ENCODE measurements at places on chromosomes 1 and 21. TPM values are rescaled to one million over a fixed set of nuclear protein-coding genes. Genes with fewer than 3 reads are reported as not detected.

GRCh38 chr1:118335331-118335732 is 150.3 kb upstream of the SPAG17 start:
- DNase-seq, result no peak

DNA sequence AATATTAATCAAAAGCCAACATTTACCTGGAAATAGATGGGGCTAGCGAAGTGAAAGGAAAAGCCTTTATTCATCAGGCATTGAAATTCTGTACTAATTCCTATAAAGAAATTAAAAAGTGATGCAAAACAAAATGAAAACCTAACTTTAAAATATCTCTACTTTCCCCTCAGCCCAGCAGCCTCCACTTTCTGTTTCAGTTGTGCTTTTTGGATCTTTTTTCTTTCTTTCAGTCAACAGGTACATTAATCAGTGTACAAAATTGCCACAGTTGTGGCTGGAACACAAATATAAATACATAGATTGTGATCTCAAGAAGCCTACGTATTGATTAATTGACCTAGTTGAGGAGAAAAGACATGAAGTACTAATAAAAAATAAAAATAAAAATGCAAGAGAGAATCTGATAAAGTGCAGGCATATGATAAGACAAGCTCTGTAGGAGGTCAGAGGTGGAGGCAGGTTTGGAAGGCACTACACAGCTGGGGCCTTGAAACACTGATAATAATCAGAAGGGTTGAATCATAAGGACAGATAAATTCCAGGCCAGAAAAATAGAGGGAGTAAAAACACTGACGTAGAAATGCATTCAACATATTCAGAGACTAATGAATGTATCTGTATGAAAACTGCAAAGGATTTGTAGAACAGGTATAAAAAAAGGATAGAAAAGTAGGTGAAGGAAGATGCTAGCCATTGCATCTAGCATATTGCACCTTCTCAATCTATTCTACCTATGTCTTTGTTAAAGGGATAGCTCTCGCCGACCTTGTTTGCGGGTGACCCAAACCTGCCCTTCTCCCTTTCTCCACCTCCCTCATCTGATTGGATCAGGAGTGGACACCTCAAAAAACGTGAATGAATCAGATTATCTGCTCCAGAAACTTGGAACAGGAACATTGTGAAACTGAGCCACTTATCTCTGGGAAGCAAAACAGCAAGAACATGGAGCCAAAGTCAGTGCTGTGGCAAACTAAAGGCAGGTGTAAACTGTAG is 607.8 kb upstream of the ADGRL2 start:
- no peak for DNase-seq

DNA sequence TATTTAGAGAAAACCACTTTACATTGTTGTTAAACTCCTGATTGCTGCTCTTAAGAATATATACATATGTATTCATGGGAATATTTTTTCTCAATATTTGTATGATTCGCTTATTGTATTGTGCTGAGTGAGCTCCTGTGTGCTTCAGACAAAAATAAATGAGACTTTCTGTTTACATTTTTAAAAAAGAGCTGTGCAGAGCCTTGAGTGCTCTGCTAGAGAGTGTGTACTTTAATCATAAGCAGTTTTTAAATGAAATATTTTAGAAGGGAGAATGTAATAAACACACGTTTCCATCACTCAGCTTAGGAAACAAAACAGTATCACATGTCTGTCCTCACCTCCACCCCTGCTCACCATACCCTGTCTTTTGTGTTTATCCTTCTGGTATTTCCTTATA is 9.7 kb downstream of the PTPN14 start:
- no peak for DNase-seq

DNA sequence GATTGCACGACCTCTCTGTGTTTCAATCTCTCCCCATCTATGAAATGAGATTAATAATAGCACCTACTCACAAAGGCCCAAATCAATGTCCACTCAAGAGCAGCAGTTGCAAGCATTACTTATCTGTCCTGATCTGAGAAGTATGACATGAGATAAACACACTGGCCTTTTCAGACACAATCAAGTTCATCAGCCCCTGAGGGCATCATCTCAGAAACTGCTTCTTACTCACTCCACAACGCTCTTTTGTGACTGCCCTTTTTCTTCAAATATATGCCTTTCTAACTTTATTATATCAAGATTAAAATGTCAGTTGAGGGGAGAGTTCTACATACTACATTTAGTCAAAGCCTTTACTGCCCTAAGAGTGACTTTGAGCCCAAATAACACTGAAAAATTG is 371.9 kb upstream of the SPAG17 start:
- no peak for DNase-seq

- no peak for DNase-seq
Measured at GRCh38 chr21:37032877-37033471, 26.5 kb downstream of the RIPPLY3 start.

GRCh38 chr1:163436140-163436812 is 114.5 kb downstream of the NUF2 start:
- DNase-seq, result no peak

DNA sequence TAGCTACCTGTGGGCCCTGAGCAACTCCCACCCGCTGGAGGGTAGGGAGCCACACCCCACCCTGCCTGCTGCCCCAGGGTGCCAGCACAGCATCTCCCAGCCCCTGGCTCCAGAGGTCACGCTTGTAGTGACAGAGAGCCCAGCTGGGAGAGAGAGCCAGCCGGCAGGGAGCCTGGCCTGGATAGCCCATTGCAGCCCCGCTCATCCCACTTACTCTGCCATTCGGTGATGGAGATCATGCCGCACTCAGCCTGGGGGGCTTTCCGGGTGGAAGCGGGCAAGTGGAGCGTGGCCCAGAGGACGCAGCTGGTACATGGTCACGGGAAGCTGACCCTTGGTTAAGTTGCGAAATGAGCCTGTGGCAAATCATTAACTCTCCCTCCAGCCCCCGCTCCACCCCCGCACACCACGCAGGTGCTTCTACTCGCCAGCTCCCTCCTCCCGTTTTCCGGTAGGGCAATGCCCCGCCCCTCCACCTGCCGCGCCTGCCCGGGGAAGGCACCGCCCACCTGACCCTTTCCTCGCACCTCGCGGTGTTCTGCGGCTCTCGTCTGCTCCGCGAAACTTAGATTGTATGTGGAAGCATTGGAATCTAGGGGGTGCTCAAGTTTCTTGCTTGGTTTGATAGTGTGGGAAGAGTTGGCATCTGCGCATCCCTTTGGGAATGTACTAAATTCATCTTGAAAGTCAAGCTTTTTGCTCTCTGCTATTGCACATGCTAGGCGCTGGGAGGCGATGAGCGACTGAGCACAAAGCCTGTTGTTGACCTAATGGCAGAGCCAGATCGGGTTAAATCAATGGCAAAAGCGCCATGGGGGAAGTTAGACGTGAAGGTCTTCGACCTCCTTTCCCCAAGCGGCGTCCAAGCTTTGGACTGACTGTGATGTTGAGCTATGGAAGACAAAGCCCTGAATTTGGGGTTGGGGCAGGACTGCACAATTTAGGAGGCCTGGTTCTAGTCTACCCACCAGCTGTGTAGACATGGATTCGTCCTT is at the start of gene GOLT1A:
TSS of gene GOLT1A (minus strand) at position 321 of the 995 bp plus-strand sequence. CDS start at position 239, 82 bp downstream.
- DNase-seq, result peak; percentile 83

GRCh38 chr21:34933609-34934335 is 115.3 kb downstream of the RUNX1 start:
- DNase-seq, result no peak

- no peak for DNase-seq
Measured at GRCh38 chr1:116832308-116832931, 77.3 kb upstream of the PTGFRN start.

- DNase-seq, result no peak
Measured at GRCh38 chr1:54331091-54331772, 75.0 kb downstream of the SSBP3 start.

DNA sequence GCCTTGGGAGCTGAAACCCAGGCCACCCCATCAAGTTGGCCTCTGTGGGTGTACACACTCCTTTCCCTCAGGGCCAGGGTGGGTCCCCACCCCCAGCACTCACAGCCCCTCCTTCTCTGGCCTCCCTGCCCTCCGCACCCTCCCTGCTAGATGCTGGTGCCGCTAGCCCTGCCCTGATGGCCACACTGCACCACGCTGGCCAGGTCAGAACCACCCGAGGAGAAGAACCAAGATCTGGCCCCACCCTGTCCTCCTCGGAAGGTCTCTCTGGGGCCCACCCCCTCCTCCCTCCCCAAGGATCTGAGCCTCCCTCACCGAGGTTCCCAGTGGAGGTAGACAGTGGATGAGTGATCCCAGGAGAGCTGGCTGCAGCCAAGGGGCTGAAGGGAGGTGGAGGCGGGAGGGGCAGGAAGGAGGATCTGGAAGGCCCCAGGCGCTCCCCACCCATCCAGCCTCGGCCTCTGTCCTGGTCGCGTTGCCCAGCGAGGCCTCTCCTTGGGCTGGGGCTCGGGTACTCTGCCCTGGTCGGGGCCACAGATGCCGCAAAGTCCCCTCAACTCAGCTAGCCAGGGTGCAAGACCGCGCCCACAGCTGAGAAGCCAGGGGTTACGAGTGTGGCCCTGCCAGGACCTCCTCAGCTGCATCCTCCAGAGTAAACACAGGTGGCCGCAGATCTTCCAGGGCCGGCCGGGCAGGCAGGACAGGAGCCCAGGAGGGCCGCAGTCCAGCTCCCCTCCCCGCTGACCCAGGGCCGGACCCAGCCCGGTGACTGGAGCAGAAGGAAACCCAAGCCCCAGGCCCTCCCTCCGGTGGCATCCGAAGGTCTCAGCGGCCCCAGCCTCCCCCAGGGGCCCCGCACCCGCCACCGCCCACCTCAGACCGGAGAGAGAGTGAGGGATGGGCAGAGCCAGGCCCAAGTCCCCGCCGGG is 5.2 kb downstream of the B3GALT6 start:
- no peak for DNase-seq

DNA sequence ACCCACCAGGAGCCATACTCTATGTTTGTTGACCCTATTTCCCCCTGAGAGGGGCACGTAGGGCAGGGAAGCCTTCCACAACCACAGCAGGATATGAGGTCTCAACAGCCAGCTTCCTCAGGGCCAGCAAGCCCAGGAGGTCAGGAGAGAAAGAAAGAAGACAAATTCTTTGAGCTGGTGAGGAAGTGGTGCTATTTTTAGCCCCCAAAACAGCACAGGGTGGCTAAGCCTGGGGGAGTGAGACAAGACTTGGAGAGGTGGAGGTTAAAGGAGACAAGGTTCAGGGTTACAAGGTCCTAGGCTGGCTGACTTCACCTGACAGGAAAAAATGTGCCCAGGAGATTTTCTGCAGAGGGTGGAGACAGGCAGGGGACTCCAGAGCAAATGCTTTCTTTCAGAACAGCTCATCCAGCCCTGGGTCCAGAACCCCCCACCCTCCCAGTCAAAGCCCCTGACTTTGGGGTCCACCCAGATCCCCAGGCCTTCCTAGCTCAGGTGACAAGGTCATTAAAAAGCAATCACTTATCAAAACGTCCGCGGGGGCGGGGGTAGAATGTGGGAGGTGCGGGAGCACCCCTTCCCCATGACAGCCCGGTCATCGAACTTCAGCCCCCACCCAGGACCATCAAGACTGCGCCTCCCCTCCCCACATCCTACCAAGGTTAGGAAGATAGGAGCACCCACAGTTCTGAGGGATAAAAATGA is 1.3 kb downstream of the SV2A start:
- DNase-seq, result no peak

GRCh38 chr1:74728736-74729135 is 4.1 kb downstream of the CRYZ start:
- no peak for DNase-seq

DNA sequence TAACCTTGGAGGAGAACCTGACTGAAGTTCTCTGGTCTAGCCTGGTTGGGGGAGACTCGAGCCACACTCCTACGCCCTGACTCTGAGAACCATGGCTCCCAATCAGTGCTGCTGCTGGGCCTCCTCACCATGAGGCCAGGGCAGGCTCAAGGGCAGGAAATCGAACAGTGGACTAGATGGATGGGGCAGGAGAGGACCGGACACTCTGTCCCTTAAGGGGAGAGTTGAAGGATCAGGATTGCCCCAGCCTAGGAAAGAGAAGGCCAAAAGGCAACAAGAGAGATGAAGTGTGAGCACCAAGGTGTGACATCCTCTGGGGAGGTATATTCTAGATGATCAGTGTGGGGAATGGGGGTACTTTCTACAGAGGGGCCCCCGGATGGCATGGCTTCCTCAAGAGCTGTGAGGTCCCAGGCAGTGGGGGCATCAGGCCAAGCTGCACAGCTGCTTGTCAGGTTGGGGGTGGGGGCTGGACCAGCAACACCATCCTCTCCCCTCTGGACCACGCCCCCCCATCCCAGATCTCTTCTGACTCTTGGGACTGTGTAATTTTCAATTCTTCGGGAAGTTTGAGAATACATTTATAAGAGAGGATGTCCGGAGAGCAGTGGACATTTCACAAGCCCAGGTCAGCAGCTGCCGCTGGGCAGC is 34.0 kb downstream of the MX1 start:
- DNase-seq, result no peak

DNA sequence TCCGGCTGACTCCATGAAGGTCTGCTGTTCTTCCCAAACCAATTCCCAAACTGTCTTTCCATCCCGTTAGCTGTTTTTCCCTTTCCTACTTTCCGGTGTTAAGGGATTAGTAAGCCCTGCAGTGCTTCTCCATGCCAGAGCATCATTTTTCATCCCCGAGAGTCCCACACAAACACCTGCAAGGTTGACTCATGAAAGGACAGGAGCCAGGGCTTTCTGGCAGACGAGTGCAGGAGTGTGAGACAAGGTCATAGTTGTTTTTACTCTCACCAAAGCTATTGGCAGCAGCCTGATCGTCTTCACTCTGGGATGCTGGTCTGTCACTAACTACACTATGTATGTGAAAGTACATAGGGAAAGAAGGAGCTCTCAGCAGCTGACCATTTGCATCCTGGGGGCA is 10.2 kb upstream of the BECN2 start:
- DNase-seq, result no peak

Gene KCNH1
- polyA plus RNA-seq, result 0.47 TPM

Gene FAM151A
- polyA plus RNA-seq, result 32.2 TPM

Gene DIRAS3
- polyA plus RNA-seq, result 3.1 TPM

Gene RNF220
- polyA plus RNA-seq, result 80.5 TPM

Gene OVAAL
- polyA plus RNA-seq, result not detected

Gene SPOCD1
- polyA plus RNA-seq, result 0.45 TPM

Gene ASAP3
- 40.1 TPM for polyA plus RNA-seq

Gene SLFNL1
- 1.1 TPM for polyA plus RNA-seq

Gene SPATA46
- 2.2 TPM for polyA plus RNA-seq

Gene KCNC4
- 6.7 TPM for polyA plus RNA-seq

Measured in left kidney (tissue), 8 donors.